ENCODE measurements at places on chromosomes 7 and 10.

- no peak for DNase-seq
Observed at GRCh38 chr10:51965451-51965850, 266.1 kb upstream of the CSTF2T start.

GRCh38 chr7:103073989-103074518 is 542 bp downstream of the FBXL13 start:
- peak; percentile 23 for DNase-seq

DNA sequence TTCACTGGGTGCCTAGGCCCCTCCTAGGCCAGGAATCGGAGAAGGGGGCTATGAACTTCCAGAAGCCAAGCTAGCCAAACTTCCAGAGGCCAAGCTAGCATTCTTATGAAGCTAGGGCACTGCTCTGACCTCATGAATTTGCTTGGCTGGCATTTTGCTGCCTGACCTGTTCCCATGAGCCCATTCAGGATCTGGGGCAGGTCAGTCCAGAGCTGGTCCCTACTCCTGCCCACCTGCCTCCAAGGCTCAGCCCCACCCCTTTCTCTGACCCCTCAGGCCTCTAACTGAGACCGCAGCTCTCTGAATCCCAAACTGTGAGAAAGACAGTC is 1.3 kb upstream of the PPIF start:
- DNase-seq = no peak

- DNase-seq = no peak
Observed at GRCh38 chr7:104535841-104536240, 207.4 kb downstream of the LHFPL3 start.

GRCh38 chr7:46071601-46072000 is 150.5 kb upstream of the IGFBP3 start:
- DNase-seq = no peak

GRCh38 chr7:131212114-131212513 is 115.6 kb upstream of the MKLN1 start:
- DNase-seq = no peak

- no peak for DNase-seq
Observed at GRCh38 chr7:99232082-99232770, 24.3 kb upstream of the KPNA7 start.

DNA sequence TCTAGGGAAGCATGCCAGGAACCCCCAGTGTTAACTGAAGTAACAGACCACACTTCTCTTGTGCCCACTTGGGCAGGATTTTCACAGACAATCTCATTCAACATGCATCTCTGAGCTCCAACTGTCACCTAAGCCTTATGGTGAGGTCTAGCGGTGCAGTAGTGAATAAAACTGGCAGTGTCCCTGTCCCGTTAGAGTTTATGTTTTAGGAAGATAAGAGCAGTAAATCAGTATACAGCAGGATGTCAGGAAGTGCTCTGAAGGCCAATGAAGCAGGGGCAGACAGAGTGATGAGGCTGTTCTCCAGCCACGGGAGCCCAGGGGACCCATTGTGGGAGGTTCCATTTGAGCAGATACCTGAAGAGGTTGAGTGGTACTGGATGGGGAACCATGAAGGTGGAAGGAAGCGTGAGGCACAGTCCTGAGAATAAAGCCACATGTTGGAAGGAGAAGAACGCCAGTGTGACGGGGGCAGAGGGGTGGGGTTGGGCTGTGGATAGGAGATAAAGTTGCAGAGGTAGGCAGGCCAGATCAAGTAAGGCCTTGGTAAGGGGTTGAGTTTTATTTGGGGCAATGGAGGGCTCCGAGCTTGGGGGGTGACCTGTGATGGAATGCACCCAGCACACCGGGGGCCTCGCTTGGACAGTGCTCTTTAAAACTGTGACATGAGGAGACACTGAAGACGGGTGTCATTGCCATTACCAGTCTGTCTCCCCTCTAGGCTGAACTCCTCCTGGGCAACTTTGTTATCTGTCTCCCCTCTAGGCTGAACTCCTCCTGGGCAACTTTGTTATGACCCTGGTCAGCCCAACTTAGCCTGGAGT is 6.6 kb downstream of the GDF10 start:
- DNase-seq = no peak

DNA sequence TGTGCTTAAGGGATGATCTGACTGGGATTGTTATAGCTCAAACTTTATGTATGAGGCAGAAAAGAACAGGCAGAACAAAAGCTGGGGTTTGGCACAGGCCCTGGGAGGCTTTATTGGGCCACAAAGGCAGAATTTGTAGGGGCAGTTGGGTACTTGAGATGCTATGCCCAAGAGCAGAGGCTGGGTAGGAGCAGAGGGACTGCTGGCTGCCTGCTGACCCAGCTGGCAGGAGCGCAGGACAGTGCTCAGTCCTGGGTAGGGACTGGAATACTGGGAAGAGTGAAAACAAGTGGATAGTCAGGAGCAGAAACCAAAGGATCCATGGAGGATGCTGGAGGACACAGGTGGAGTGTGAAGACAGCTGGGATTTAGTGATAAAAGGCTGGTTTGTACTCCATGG is 75.7 kb downstream of the CCDC3 start:
- DNase-seq = no peak

DNA sequence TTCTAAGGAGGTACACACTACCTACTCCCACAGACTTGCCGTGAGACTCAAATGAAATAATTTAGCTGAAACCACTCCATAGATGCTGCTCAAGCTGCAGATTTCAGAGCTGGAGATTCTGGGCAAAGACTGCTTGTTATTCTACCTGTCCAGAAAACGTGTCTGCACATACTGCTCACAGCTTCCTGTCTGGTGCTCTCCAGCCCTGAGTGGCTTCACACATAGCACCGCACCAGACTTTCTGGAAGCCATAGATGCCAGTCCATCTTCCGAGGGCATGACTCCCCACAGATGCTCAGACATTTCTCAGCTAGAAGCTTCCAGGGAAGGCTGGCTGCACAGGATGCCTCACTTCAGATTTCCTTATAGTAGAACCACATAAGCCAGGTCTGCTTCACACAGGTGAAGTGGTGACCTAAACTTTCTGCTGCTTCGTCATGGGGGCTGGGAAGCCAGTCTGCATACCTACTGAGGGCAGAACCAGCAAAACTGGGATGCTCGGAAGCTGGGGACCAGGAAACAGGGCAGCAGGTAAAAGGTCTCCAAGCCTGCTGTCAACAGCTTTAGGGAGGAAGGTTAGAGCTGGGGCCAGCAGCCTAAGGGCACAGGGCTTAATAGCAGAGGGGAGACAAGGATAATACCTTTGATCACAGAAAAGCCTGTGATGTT is 18.2 kb downstream of the CCDC6 start:
- no peak for DNase-seq

DNA sequence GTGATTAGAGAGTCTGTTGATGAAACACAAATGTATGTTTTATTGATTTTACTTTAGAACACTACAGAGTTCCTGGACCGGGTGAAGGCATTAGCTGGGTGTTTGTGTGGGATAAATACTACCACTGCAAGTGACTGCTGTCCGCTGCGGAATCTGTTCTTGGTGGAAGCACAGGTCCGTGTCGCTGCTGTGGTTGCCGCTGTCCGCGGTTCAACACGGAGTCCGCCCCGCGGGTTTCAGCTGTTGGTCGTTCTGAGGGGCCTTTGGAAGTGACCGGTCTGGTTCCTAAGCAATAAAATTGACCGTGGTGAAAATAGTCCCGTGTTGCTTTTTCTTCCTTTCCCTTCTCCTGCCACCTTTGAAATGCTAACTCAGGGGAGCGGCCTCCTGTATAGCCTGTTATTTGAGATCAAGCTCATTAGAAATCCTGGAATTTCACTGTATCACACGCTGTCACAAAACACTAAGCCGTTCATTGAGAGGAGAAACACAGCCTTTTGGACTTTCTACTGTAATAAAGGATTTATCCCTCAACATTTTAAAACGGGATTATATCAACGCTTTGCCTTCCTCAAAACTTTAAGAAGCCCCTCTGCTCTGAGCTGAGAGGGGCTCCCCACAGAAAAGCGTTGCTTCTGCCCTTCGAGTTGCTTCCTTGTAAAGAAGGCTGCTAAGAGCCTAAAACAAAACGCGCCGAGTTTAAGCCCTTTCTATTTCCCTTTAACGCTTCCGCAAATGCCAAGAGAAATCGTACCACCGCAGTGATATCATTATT is 2.6 kb downstream of the NKX6-2 start:
- no peak for DNase-seq

GRCh38 chr10:14244147-14244546 is 86.6 kb downstream of the FRMD4A start:
- no peak for DNase-seq

- no peak for DNase-seq
Observed at GRCh38 chr7:85065888-85066485, 120.9 kb downstream of the SEMA3D start.

GRCh38 chr10:131077724-131078123 is 233.8 kb downstream of the TCERG1L start:
- DNase-seq = no peak

- no peak for DNase-seq
Observed at GRCh38 chr10:117539903-117540639, 2.5 kb upstream of the EMX2 start.

- DNase-seq = no peak
Observed at GRCh38 chr7:142646386-142647140, 102.7 kb upstream of the PRSS1 start.

- DNase-seq = no peak
Observed at GRCh38 chr10:88966797-88967196, 14.2 kb upstream of the ACTA2 start.

DNA sequence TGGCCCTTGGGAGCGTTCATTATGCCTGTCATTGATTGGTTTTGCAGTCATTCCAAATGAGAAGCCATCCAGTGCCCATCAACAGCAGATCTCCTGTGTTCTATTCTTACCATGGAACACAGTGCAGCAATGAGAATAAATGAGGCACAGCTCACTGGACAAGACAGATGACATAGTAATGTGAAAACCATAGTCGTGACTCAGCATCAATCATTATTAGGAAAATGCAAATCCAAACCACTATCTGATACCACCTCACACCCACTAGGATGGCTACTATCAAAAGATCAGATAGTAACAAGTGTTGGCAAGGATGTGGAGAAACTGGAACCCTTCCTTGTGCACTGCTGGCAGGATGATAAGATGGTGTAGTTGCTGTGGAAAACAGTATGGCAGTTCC is 144.7 kb downstream of the ARHGAP22 start:
- DNase-seq = no peak

GRCh38 chr7:1943933-1944618 is 274.0 kb downstream of the ELFN1 start:
- no peak for DNase-seq

GRCh38 chr7:115984105-115984504 is 46.5 kb downstream of the TFEC start:
- no peak for DNase-seq

GRCh38 chr10:133467286-133467911 is 13.7 kb downstream of the SCART1 start:
- DNase-seq = no peak

DNA sequence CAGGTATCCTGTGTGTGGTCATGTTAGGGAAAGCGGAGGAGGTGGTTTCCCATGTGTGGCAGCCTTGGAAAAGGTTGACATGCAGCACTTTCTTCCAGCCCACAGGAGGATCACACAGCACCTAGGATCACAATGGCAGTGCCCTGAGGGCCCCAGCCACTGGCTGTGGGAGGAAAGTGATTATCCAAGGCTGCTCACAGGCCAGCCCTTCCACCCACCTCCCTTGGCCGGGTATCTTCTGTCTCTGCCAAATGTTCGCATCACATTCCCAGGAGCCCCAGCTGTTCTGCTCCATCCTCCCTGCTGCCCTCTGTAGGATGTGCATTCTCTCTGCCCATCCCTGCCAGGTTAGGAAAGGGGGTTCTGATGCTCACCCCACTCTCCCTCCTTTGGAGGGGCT is 2.5 kb upstream of the MLXIPL start:
- DNase-seq = no peak

GRCh38 chr7:103795107-103795506 is 194.4 kb downstream of the RELN start:
- no peak for DNase-seq

DNA sequence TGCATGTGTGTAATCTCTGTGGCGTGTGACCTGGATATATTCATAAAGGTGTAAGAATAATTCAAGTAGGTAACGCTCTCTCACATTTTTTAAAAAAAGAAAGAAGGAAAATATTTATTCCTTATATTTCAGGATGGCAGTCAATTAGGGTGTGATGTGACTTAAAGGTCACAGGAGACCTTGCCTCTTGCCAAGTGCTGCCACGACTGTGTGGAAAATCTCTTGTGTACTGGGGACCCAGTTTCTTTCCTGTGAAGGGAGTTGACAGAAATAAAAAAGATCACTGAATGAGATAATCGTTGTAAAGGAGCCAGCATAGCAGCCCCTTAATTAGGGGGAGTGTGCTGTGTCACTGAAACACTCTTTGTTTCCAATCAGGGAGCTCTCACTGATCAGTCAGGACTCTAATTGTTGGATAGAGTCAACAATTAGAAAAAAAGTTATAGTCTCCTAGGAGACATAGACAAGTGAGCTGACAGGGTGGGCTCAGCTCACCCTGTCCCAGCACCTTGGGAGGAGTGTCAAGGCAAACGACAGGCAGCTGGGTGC is 31.1 kb downstream of the PTPRE start:
- DNase-seq = no peak

DNA sequence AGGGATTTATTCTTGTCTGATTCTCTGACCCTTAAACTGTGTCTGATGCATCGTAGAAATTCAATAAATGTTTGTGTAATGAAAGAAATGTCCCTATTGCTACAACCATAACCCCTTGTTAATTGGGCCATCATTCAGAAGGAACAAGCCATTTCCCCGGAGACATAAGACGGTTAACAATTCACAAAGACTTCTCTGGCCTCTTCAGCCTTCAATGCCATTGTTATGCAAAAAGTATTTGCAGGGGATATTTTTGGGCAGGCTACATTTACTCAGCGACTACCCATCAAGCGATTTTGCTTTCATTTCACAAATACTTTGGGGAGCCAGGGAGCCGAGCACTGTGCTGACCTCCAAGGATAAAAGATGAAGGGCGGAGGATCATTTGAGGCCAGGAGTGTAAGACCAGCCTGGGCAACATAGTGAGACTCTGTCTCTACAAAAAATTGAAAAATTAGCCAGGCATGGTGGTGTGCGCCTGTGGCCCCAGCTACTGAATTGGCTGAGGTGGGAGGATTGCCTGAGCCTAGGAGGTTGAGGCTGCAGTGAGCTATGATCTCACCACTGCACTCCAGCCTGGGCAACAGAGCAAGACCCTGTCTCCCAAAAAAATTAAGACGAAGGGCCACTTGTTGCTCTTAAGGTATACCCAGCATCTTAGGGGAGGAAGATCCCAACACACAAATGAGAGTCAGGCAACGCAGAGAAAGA is 20.0 kb upstream of the SDK1 start:
- no peak for DNase-seq
